ENCODE measurements at places on chromosomes 7 and 10.
A peak's percentile ranks its signal among the peaks of the same experiment; 100 is the strongest.

GRCh38 chr10:117861329-117861728 lies 185.4 kb downstream of the RAB11FIP2 start:
- no peak for DNase-seq

GRCh38 chr10:113754125-113754524 lies 2.6 kb downstream of the PLEKHS1 start:
- DNase-seq = no peak

- DNase-seq = no peak
Measured at GRCh38 chr7:26583094-26583648, 281.2 kb downstream of the SKAP2 start.

DNA sequence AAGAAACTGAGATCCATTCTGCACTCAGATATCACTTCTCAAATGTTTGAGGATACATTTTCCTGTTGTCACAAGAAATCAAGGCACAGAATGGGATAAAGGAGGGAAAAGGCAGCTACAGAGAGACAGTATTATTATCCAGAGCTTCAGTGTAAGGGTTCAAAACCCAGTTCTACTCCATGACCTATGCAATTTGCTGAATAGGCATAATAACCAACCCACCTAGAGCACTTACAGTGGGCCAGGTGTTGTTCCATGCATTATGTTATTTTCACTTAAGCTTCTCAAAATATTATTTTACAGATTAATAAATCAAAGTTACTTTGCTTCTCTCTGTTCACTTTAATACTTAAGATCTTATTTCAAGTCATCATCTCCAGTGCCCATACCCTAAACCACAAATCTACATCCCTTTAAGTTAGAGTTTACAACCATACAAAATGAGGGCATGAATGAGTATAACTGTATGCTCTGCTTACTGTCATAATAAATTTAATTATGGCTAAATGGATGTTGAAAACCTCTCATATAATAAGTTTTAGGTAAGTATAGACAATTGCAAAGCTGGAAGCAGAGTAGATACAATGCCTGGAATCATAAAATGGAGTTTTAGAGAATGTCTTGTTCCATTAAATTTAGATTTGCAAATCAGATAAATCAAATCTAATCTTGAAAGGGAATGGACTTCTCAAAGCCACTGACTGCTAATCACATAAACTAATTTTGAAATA lies 28.1 kb upstream of the PCLO start:
- no peak for DNase-seq

- no peak for DNase-seq
Measured at GRCh38 chr7:78326189-78326588, 527.6 kb downstream of the PHTF2 start.

DNA sequence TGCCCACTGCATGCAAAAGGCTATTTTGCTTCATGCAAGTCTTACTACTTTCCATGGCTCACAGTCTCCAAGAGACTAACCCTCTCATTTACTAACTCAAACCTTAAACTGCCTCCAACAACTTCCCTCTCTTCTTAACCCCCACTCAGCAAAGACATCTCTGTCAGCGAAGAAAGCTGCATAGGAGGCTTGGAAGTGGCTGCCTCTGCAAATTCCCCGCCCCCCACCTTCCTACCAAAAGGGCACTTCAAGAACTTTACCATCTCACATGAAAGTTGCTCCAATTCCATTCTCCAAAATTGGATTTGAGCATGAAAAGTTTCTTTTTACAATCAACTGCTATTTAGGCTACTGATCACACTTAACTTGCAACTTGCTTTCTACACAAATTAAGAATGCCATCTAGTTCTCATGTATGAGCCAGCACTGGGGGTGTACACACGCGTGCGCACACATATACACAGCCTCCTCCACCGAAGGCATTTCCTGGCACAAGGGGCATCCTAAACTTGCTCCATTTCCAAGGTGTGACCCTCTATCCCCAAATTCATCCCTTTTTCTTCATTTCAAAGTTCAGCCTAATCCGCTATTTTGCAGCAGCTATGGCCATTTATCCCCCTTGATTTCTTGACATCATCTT lies 1.8 kb downstream of the CCDC6 start:
- peak; percentile 28 for DNase-seq

GRCh38 chr10:105700218-105700617 lies 1059.1 kb downstream of the SORCS3 start:
- no peak for DNase-seq

- no peak for DNase-seq
Measured at GRCh38 chr7:124030964-124031363, 1.9 kb downstream of the TMEM229A start.

DNA sequence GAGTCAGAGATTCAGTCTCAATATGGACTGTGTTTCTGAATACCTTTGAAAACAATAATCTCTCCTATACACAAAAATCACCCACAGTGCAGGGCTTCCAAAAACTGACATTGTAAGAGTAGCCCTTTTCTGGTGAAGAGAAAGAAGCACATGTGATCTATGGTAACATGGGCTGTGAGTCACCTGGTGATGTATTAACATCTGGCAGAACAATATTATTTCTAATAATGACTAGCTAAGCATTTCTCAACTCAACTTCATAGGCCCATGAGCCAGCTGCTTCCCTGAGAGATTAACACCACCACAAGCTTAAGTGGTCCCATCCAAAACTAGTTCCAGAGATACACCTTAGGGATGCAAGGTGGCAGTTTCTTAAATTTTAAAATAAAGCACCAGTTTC lies 331.0 kb upstream of the NRP1 start:
- no peak for DNase-seq

- DNase-seq = no peak
Measured at GRCh38 chr7:16491148-16491547, 25.6 kb upstream of the SOSTDC1 start.

- DNase-seq = no peak
Measured at GRCh38 chr10:110860576-110861241, 11.0 kb upstream of the PDCD4 start.

DNA sequence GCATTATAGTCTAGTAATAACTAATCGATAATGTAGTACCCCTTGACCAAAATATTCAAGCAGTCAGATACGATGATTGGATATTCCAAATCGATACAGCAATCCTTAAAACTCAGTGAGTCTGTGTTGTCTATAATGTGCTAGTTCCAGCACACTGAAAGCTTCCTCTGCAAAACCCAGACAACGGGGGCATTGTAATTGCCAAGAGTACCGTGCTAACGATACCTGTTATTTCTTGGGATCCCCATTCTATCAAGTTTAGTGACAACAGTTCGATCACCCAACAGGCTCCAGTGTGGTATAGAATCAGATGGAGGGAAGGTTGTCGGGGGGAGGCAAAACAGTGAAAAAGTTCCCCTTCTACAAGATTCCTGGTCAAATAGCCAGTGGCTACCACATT lies 865 bp downstream of the ZNF438 start:
- no peak for DNase-seq

DNA sequence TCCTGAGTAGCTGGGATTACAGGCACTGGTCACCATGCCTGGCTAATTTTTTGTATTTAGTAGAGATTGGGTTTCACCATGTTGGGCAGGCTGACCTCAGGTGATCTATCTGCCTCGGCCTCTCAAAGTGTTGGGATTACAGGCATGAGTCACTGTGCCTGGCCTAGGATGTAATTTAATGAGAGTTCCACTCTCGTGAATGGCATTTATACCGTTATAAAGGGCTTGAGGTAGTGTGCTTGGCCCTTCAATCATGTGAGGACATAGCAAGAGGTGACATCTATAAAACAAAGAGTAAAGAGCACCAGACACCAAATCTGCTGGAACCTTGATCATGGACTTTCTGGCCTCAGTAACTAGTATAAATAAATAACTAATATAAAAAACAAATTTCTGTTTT lies 93.5 kb upstream of the PPP1R9A start:
- DNase-seq = no peak

GRCh38 chr7:33671531-33672262 lies 233.6 kb upstream of the BMPER start:
- no peak for DNase-seq

DNA sequence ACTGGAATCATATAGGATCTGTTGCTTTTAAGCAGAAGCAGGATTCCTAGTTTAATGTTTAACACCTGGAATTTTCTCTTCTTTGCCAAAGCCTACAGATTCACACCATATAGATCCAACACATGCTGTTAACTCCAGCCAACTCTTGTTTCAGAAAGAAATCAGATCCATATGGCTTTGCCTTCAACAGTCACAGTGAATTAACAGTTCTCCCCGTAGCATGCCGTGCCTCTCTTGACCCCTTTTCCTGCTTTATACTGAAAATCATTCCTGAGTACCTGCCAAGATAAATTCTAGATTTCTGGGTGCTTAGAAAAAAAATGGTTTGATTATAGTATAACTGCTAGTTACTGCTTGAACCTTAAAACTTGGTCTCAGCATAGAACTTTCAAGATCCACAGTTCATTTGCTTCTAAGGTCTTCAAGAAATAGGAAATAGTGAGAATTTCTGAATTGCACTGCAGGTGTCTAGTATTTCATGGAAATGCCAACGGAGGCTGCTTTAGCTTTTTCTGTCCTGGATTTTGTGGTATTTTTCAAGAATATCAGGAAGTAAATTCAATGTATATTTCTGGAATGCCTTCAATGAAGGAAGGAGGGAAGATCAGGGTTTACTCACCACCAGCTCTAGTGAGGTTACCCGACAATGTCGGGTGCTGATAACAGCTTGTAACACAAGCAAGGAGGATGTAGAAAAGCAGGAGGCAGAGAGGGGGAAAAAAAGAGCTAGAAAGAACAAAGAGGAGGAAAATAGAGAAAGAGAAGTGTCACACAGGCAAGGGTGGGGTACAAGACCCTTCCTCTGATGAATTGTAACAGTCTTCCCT lies 6.6 kb downstream of the AASS start:
- no peak for DNase-seq

DNA sequence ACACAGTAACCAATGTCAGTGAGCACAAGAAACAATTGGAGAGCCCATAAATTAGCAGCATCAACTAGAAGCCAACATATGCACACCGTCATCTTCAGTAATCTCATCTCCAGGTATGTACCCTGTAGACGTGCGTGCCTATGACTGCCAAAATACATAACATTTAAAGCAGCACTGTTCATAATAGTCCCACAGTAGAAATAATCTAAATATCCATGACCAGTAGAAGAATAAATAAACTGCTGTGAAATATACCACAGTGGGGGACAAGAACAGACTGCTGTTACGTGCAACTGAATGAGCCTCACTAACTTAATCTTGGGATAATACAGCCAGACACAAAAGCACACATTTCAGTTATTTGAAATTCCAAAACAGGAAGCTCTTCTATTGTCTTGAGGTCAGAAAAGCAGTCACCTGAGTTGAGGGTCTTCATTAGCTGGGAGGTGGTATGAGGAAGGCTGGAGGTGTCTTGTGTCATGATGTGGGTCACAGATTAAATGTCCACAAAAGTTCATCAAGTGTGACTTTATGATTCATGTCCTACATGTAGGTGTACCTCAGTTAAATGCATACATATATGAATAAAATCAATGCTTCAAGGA lies 454.2 kb upstream of the AKR1E2 start:
- DNase-seq = no peak

DNA sequence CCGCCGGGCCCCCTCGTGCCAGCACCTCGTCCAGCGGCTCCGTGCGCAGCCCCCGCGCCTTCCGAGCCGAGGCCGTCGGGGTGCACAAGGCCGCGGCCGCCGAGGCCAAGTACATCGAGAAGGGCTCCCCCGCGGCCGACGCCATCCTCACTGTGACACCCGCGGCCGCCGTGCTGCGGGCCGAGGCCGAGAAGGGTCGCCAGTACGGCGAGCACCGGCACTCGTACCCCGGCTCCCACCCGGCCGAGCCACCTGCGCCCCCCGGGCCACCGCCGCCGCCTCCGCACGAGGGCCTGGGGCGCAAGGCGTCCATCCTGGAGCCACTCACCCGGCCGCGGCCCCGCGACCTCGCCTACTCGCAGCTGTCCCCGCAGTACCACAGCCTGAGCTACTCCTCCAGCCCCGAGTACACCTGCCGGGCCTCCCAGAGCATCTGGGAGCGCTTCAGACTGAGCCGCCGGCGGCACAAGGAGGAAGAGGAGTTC lies 76.5 kb downstream of the ELFN1 start:
- no peak for DNase-seq

GRCh38 chr7:65338346-65338745 lies 35.3 kb upstream of the ZNF92 start:
- DNase-seq = no peak

GRCh38 chr7:99128076-99128950 lies 15.6 kb downstream of the SMURF1 start:
- DNase-seq = no peak
